Stimulated activated CD8-positive, alpha-beta memory T cell treated with anti-CD3 and anti-CD28 coated beads, Interleukin-2, amount 100 ng/mL, for 1 hour (primary cell): ENCODE measurements at places on chromosomes 2 and 18.

DNA sequence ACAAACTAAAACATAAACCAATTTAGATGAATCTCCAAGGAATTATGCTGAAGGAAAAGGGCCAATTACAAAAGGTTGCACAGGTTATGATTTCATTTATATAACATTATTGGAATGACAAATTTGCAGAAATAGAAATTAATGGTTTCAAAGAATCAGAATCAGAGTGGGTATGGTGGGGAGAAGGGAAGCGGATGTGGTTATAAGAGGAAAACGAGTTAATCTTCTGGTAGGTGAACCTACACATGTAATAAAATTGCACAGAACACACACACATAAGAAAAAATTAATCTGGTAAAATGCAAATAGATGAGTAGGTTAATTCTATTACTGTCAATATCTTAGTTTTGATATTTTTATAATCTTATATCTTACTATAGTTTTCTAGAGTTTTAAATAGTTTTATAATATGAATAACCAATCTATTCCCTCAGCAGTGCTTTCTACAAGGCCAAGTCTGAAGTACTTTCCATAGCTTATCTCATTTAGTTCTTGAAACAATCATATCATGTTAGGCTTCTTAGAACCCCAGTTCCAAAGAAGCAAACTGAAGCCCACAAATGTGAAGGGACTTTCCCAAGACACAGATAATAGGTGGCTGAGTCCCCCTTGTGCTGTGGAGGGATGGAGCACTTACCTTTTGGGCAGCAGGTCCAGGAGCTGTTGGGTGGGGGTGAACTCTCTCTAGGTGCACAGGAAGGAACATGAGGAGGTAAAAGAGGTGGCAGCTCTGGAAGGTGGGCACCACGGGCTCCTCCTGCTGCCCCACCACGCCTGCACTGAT, 31.5 kb downstream of the ZNF519 start:
- no peak for DNase-seq

DNA sequence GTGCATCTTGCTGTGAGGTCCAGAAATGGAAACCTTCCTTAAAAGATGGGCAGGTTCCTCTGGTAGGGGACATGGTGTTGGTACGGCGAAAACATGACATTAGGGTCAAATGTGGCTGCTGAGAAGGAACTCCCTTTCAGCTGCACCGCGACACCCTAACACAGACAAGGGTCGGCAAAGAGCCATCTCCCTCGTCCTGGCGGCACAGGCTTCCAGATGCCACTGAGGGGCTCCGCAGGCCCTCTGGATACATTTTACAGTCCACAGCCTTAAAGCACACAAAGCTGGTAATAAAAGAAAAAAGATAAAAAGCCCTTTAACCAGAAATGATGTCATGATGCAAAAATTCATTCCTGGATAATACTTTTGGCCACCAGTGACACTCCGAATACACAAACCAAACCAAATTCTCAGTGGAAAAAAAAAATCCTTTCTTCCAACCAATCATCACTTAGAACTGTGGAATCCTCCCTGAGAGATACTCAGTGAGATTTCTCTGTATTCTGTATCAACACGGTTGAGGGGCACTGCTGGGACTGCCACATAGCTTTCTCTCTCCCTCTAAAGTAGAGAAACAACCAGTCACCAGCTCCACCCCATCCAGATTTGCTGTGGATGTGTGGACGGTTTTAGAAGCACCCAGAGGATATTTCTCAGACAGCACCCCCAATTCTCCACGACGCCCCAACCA, 174.8 kb downstream of the HDAC4 start:
- DNase-seq, result no peak

- no peak for DNase-seq
These were observed 19.5 kb downstream of the BCL2 start for GRCh38 chr18:63299837-63300745.

DNA sequence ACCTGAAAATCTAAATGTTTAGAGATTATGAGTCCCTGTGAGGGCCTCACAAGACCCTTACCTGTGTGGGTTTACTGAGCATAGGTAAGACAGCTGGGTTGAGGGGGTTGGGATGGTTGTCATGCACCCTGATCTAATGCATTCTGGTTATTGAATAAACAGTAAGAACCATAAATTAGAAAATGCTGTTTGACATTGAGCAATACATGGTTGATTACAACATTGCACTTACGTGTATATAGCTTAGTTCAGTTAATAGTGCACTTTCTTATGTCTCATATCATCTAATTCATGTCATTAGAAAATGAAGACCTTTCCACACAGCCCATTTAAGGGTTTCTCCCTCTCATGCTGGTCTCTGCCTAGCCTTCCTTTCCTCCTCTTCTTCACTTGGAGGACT, 253.5 kb upstream of the ATP5MC3 start:
- DNase-seq, result no peak

DNA sequence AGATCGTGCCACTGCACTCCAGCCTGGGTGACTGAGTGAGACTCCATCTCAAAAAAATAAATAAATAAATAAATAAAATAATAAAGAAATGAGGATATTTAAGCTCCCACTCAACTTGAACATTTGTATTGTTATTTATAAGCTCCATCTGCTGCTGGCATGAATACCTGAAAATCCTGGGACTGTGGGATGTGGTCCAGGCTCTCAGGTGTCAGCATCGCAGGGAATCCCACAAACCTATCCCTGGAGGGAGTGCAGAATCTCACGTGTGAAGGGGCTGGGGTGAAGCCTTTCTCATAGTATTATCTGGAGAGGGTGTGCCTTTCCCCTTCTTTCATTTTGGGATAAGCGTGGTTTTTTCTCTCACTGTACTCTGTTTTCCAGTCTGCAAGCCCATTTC, 47.4 kb upstream of the POLE4 start:
- DNase-seq, result no peak

DNA sequence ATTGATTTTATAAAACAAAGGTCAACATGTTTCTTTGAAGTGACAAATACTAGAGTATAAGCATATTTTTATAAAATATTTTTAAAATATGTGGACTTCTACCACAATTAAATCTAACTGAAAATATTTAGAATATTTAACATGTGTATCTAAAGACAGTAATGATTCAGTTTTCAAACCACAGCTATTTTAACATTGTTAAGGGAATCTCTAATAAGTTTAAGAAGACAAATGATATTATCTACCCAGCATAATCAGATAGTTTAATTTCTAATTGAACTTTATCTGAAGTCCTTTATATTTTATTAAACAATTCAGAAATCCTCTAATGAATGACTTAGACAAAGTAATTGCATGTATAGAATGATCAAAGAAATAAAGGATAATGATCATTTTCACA, 96.2 kb downstream of the VWC2L start:
- DNase-seq, result no peak

DNA sequence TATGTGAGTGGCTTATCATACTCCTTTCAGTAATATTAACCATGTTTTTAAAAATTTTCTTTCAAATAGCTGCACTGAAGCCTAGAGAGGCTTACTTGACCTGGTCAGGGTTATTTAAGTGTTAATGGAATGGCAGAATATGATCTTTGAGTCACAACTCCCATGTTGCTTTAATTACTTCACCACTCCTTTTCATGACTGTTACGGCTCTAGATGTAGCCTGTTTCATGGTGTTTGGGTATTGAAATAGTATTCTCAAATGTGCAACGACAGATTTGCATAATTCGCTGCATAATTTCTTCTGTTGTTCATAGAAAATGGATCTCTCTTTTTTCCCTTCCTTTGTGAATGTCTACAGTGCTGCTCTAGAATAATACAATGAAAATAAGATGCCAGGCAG, 51.6 kb upstream of the PLA2R1 start:
- DNase-seq, result no peak

GRCh38 chr2:21118302-21118920, 5.4 kb upstream of the TDRD15 start:
- DNase-seq, result no peak

DNA sequence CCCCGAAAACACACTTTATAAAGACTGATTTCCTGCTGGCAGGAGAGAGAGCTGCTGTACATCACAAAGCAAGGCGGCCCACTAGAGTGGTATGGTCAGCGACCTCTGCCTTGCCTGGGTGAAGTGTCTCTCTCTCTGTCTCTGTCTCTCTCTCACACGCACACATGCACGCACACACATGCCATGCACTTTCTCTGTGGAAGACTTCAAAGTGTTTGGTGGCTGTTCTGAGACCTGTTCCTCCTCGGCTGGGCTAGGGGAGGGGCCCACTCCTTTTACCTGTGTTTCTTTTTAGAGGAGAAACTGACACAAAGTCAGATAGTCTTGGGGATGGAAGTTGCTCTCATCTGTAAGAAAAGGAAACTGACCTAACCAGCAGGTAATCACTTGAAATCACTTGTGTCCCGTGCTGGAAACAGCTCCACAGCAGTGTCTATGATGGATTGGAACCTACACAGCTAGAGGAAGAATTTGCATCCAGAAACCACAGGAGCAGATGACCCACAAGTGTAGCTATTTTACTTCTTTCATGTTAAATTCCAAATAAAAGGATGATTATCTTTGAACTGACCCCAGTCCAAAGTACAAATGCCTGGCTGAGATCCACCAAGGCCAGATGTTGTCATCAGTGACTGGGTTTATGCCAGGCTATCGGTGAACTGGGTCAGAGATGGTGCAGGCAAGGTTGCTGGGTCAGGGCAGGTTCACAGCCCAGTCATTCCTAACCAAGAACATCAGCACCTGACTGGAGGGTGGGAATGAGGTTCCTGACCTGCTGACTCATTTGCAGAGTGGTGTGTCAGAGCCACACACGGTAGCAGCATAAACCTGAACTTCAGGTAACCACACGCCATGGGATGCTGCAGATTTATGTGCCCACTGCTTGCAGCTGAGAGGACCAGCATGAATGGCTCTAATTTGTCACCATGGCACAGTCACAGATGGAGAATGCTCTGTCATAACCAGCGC, 63.0 kb downstream of the NPAS2 start:
- DNase-seq, result no peak

- no peak for DNase-seq
These were observed 71.4 kb upstream of the THSD7B start for GRCh38 chr2:136693966-136694365.

- DNase-seq, result no peak
These were observed 13.4 kb downstream of the UBXN2A start for GRCh38 chr2:23953625-23954024.

DNA sequence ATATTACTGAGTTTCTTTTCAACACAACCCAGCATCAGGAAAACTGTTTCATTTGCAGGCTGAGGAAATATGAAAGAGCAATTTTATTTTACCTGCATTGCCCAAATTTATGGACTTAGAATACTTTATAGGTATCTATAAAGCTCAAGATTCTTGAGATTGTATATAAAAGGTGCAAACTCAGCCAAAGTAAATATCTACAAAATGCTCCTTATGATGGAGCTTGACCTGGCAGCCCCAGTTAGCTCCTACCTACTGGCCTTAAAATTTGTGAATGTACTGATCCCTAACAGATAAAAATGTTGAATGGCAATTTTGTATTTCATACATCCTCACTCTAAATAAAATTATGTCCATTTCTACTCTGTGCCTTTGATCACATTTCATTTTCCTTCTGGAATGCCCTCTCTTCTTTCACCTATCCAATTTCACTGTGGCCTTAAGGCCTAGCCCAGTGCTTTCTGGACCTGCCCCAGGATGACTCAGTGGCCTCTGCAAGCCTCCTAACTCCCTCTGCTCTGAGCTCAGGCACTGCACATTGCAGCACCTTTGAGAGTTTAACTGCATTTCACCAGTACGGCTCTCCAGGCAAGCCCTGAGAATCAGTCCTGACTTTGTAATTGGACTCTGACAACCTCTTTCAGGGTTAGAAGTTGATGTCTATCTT, 125.9 kb downstream of the ANTXR1 start:
- DNase-seq, result no peak

- DNase-seq, result no peak
These were observed 24.0 kb upstream of the EDAR start for GRCh38 chr2:109013051-109013450.

- no peak for DNase-seq
These were observed 666.9 kb downstream of the NYAP2 start for GRCh38 chr2:226066391-226066790.

DNA sequence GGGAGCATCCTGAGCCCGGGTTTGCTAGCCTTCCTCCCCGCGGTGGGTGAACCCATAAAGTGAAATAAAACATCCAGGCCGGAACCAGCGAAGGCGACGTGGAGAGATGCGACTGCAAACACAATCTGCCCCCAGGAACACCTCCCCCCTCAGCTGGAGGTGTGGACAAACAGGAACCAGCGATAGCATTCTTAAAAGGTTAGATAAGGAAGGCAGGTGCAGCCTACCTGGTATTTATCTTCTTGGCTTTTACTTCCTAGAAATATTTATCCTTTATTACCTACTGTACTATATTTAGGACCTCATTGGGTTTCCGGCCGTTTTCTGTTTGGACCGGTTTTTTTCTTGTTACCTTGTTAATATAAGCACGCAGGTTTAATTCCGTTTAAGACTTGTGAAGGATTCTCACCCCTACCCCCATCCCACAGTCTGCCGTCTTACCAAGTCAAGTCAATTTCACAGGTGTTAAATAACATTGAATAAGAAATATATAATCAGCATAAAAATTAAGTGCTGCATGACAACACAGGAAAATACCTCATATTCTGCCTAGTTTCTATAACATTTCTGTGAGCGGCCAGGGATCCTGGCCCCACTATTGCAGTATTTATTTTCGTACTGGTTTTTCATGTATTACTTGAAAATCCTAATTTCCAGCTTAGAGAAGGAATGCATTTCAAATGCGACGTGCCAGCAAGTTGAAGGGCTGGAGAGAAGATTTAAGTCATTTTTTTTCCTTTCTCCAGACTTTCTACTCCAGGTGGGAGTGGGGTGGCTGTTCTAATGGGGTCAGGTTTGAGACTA, 224.0 kb upstream of the ID2 start:
- DNase-seq, result no peak

DNA sequence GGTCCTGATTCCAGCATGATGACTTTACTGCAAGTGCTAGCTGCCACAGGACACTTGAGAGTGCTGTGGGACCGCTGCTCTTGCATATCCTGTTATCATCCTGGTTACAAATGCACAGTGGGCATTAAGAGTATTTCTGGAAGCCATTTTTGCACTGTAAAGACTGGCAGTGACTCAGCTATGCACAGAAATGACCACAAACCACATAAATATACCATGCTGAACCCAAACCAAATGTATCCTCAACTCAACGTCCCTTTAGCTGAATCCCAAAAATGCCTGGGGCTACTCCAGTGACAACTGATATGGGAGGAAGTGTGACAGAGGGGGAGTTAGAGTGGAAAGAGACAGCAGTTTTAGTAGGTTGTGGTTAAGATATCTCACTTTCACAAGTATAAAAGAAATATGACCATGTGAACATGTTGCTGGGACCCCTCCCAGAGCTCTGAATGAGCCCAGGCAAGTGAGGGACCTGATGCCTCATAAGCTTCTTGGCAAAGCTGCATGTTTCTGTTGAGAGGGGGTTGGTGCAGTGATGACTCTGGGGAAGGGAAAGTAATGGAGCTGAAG, 37.3 kb downstream of the RHBDD1 start:
- no peak for DNase-seq

DNA sequence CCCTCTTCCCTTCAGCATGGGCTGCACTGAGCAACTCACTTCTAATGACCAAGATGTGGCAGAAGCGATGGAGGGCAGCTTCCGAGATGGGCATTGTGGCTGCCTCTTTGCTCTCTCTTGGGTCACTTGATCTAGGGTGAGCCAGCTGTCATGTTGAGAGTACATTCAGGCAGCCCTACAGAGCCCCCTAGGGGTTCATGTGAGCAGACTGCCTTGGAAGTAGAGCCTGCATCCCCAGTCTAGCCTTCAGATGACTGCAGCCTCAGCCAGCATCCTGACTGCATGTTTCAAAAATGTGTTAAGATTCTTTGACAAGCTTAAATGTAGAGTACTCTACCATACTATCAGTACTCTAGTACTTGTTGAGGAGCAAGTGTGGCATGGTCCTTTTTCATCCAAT, 143.9 kb downstream of the NCK2 start:
- DNase-seq, result no peak
